ACHN (cell line): ENCODE measurements at places on chromosomes 6 and 20.

- no peak for DNase-seq
Measured at GRCh38 chr6:81252231-81252630, 500.2 kb downstream of the TENT5A start.

GRCh38 chr20:40654876-40655275 lies 34.2 kb downstream of the MAFB start:
- DNase-seq, result no peak

DNA sequence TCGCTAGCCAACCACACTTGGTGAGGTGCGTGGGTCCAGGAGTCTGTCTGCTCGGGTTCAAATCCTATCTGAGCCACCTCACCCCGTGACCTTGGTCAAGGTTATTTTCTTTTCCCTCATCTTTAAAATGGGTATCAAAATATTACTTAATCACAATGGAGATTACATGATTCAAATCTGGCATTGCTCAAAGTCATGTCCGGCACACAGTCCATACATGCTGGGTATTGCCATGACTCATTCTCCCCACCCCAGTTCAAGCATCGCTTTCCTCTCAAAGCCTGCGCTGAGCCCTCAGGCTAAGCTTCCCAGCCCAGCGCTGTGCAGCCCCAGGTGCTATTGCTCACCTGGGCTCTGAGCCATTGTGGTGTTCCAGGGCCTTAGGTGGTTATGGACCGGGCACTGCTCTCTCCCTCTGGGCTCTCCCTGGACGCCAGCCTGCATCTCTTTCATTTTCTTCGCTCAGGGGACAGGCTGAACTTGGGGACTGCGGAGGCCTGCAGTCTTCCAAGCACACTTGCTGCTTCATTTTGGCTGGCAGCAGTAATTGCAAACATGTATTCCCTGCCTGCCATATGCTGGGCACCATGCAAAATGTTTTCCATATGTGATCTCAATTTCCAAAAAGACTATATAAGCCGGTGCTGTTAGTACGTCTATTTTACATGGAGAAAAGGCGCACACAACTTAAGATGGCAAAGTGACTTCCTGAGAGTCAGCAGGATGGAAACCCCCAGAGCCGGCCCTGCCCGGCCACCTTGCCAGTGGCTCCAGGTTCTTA lies 27.3 kb downstream of the WRNIP1 start:
- no peak for DNase-seq

DNA sequence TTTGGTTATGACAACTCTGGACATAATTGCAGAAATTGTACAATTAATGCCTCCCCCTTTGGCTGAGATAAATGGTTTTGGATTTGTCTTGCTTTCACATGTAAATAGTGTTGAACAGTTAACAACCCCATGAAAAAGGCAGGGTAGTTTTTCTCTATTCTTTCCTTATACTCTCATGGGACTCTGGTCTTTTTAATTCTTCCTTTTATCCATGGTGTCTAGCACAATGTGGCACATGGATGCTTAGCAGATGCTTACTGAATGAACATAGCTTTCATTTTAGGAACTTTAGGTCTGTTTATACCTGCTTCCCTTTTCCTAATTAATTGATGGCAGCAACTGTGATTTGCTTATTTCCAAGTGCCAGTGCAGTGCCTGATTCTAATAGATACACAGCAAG lies 75.6 kb downstream of the NCOA3 start:
- DNase-seq, result no peak

- no peak for DNase-seq
Measured at GRCh38 chr6:80235647-80236046, 129.2 kb downstream of the BCKDHB start.

- DNase-seq, result peak; percentile 69
Measured at GRCh38 chr6:75893058-75893775, 144.2 kb downstream of the MYO6 start.

GRCh38 chr6:164756142-164756541 lies 553.3 kb downstream of the C6orf118 start:
- no peak for DNase-seq
